Right lobe of liver (tissue), 6 donors: ENCODE measurements at places on chromosomes 7 and 10. TPM values are rescaled to one million over a fixed set of nuclear protein-coding genes. Genes with fewer than 3 reads are reported as not detected.

- DNase-seq: no peak
Observed at GRCh38 chr7:40009301-40009700, 59.2 kb downstream of the CDK13 start.

- DNase-seq: peak; percentile 19
Observed at GRCh38 chr10:489330-489729, 200.1 kb downstream of the DIP2C start.

DNA sequence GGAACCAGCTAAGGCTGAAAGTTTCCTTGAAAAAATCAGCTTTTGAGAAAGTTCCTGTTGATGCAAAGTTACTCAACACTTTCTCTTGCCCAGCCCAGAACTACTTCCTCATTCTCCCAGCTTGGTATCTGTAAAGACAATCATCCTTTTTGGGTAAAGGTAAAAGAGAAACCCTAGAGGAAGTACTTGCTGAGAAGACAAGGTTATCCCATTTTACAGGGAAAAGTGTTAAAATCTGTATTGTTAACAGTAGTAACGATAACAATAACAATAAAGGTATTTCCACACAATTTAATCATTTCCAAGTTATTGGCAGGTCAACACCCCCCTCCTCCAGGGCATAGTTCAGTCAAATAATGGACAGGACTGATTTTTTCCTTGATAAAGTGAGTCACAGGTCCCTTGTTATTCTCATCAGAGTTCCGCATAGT, 2.4 kb downstream of the ALOX5 start:
- DNase-seq: no peak

DNA sequence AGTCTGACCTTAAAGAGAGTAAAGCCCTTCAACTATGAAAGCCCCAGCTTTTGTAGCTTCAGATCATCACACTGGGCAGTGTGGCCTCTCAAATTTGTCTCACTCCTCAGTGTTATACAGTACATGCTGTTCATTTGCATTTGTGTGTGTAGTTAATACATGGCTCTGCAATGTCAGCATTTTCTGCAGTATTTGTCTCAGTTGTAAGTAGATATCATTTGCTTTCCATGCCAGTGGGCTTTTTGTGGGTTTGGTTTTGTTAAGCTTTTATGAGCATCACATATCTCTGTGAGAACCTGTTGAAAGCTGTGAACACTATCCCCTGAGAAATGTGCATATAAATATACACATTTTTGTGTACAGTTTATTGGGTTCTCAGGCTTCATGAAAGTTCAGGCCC, 57.0 kb downstream of the ZNF277 start:
- no peak for DNase-seq

DNA sequence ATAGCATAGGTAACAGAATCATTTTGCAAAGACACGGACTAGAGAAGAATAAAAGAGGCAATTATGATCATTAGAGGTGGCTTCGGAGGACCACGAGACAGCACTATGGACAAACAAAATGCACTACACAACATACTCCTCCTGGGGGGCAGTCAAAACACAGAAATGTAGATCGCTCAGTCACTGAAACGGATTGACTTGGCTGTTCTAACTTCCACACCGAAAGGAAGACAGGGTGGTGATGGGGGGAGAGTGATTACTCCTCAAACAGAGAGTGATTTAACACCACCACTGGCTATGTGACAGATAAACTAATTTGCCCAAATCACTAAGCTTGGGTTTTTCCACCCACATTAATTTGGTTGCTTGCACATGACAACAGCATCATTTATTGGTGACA, 14.1 kb upstream of the PPA1 start:
- DNase-seq: no peak

DNA sequence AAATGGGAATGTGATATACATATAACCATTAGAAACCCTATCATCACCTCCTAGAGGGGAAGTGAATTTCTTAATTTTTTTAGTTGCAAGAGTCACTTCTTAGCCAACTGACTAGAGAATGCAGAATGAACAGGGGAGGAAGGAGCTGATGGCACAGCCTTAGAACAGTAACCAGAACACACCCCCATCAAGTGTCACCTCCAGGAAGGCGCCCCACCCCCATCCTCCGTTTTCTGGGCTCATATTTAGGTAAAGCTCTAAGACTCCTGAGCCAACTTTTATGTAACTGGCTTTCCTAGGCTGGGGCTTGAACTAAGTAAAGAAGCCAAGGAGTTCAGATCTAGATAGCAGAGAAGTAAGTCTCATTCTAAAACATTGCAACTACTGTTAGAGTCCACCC, 54.0 kb downstream of the COL17A1 start:
- DNase-seq: no peak

DNA sequence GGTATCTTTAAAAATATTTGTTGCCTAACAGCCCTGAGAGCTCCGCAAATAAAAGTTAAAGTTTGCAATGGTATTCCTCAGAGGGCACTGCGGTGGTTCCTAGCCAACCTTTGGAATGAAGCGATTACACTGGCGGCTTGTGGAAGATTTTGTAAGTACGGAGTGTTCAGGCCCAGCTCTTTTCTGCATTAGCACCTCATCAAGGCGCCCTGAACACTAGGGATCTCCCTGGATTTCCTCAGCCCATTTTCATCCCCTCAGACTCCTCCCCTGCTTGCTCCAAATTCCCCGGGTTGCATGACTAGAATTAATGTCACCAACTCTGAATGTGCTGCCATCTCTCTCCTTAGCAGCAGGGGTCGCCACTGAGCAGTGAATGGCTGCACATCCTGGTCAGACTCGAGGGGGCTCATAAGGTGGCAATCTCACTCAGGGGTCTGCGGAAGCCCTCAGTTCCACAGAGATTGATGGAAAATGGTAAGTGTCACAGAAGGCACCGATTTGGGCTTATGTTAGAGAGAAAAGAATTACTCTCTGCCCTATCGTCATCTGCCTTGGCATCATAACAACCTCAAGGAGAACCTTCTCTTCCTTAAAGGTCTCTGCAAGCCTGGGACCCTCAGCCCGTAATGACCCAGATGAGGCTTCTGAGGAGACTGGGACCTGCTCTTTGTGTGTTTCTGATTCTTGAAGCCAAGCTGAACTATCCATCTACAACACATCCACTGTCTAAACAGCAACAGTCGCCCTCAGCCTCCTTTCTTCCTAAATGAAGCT, 262.8 kb upstream of the AOAH start:
- peak; percentile 57 for DNase-seq

DNA sequence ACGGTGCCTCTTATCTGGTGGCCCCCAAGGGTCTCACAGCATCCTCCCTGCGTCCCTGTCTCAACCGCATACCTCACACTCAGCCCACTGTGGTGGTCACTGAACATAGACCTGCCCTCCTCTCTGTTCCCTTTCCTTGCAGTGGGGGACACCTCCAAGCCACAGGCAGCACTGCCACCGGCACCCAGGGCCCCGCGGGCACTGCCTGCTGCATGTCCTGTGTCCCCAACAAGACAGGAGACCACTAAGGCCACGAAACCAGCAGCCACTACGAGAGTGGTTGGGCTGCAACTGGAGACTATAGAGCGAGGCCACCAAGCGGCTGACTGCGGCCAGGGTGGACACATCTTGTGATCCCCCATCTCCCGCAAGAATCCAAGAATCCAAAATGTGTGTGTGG, 15.3 kb downstream of the BRI3 start:
- DNase-seq: no peak

FRMPD2 gene
- total RNA-seq: not detected

RADIL gene
- total RNA-seq: 0.44 TPM

GRM3 gene
- 0.12 TPM for total RNA-seq

ZNF789 gene
- total RNA-seq: 3.8 TPM

BTBD16 gene
- total RNA-seq: 0.98 TPM

CFTR gene
- 4.5 TPM for total RNA-seq

PAOX gene
- 9.4 TPM for total RNA-seq

VSTM4 gene
- 6.6 TPM for total RNA-seq

CHST15 gene
- total RNA-seq: 17.6 TPM

PLEKHA1 gene
- total RNA-seq: 26.6 TPM
